Activated CD8-positive, alpha-beta T cell treated with anti-CD3 and anti-CD28 coated beads, Interleukin-2, amount 10 ng/mL, durations not matched to agents 7 days and 5 days (primary cell): ENCODE measurements at places on chromosomes 4 and X.

DNA sequence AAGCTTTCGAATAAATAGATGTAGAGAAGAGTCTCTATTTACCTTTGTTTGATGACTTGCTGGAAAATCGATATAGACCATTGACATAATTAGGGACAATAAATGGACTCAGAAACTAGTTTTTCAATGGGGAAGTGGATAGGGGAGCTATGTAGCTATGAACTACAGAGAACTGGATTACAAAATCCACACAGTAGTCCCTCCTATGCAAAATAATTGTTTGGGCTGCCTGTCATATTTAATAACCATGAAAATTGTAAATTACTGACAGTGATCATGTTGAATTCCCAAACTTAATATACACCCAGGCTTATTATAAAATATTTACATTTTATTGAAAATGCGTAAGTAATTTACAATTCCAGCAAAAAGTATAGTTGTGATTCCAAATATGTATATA, 333.1 kb upstream of the FAM241A start:
- no peak for DNase-seq

DNA sequence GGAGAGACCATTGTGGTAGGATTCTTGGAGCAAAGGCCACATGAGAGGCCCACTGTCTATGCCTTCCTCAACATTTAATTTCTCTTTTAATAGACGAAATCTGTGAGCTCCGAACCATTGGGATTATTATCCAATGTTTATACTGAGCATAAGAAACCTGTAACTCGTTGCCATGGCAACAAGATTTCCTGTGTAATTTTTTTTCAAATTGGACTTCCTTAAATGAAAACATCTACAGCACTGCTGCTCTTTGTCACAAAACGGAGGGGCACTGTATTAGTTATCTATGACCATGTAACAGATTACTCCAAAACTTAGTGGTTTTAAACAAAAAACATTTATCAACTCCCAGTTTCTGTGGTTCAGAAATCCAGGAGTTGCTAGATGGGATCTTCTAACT, 38.7 kb downstream of the PPP1R2C start:
- DNase-seq: no peak

DNA sequence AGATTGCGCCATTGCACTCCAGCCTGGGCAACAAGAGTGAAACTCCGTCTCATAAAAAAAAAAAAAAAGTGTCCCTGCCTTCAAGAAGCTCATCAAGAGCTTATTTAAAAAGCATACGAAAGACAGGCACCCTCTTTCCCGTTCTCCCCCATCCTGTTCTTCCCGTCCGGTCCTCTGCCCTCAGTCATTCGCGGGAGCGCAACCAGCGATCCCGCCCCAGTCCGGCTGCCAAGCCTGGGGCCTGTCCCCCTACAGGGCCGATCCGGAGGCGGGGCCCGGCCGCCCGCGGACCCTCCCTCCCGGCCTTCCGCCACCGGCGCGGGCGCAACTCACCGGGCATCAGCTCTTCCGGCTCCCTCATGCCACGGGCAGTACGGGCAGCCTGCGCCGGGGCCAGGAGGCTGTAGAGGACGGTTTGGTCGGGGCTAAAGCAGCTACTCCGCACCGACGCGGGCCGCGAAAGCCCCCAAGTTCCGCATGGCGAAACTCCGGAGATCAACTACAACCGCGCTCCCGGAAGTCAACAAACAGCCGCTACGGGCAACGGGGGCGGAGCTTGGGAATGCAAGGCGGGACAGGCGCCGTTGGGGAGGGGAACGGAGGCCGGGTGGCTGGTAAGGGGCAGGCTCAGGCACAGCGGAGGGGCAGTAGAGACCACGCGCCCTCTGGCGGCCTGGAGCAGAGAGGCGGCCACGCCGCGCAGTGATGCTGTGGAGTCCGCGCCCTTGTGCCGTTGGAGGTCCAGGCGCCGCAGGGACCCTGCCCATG, at the start of gene RPGR:
RPGR (minus strand) TSS at position 503 of the 768 bp plus-strand sequence; CDS start at position 361, 142 bp downstream.
- DNase-seq: peak; percentile 94

GRCh38 chr4:119286377-119287002, 35.4 kb downstream of the FABP2 start:
- peak; percentile 49 for DNase-seq

GRCh38 chrX:2423899-2424298, 76.9 kb downstream of the DHRSX start:
- no peak for DNase-seq

DNA sequence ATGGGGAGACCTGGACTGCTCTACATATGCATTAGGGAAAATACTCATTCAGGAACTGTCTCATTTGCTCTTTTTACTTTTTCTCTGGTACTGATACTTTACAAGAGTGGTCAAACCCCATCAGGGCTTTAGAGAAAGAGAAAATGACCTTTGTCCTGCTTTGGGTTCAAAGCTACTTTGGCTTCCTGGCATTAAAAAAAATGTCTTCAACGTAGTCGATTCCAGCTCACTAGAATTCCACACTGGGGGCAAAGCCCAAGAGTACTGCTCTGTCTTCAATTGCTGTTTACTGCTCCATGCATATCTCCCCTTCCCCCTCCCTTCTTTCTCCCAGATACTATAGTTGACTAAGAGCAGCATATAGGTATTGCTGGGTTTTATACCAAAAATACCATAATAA, 98.0 kb downstream of the PAPSS1 start:
- DNase-seq: no peak

- no peak for DNase-seq
Measured at GRCh38 chr4:148017801-148018200, 285.9 kb downstream of the ARHGAP10 start.

- DNase-seq: no peak
Measured at GRCh38 chr4:108488865-108489264, 131.5 kb upstream of the RPL34 start.

DNA sequence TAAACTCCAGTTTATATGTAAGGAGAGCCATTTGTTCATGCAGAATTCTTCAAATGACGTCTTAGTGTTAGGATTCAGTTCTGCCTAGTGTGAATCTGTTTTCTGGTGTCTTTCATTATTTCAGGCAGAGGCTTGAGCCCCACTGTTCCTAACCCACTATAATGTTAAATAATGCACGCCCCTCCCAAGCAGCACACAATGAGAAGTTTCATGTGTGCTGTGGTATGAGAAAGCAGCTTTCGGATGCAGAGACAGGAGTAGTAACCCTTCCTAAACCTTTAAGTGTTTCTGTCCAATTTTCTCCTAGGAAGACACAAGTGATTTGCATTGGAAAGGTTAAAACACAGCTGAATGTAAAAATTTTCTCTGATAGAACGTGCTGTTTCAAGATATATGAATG, 54.5 kb downstream of the TRIM2 start:
- DNase-seq: no peak
